ENCODE measurements at places on chromosomes 1 and 21. TPM values are rescaled to one million over a fixed set of nuclear protein-coding genes. Genes with fewer than 3 reads are reported as not detected.
A peak's percentile ranks its signal among the peaks of the same experiment; 100 is the strongest.

DNA sequence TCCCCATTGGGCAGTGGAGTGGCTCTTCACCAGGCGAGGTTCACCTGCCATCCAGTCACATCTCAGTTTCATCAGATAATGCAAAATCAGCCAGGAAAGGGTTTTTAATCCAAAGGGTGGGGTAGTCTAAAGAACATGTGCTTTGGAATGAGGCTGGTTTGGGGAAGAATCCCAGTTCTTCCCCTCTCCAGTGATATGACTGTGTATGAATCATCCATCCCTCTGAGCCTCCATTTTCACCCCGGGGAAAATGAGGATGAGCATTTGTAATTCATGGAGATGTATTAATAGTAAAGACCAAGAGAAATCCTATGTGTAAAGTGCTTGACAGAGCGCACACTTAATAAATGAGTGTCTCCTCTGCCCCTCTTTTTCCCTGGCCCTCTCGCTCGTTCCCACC, 215.1 kb upstream of the FGGY start:
- peaks cover 11% of the 10 kb centered on the region for H3K4me1 ChIP-seq
- no peaks in the 10 kb centered on the region for H3K36me3 ChIP-seq
- no peak for DNase-seq

Gene GJA5
- total RNA-seq = not detected

- no peak for DNase-seq
- H3K27ac ChIP-seq = no peak overlapping the region
- H3K27me3 ChIP-seq = no peaks in the 10 kb centered on the region
- H3K4me3 ChIP-seq = no peak overlapping the region
Measured at GRCh38 chr21:32477424-32477745, 64.9 kb downstream of the EVA1C start.

- no peak overlapping the region for H3K4me3 ChIP-seq
- no peaks in the 10 kb centered on the region for H3K36me3 ChIP-seq
- peak; percentile 82 for DNase-seq
- H3K4me1 ChIP-seq = peaks cover 7% of the 10 kb centered on the region
Measured at GRCh38 chr21:35400233-35400939, 351.3 kb upstream of the RUNX1 start.

Gene SERPINC1
- 0.26 TPM for total RNA-seq

- H3K27ac ChIP-seq = no peak overlapping the region
- no peaks in the 10 kb centered on the region for H3K27me3 ChIP-seq
- H3K4me3 ChIP-seq = no peak overlapping the region
- peaks cover 10% of the 10 kb centered on the region for H3K4me1 ChIP-seq
- DNase-seq = peak; percentile 34
- H3K36me3 ChIP-seq = no peaks in the 10 kb centered on the region
Measured at GRCh38 chr1:9892563-9893528, 17.2 kb downstream of the CTNNBIP1 start.

DNA sequence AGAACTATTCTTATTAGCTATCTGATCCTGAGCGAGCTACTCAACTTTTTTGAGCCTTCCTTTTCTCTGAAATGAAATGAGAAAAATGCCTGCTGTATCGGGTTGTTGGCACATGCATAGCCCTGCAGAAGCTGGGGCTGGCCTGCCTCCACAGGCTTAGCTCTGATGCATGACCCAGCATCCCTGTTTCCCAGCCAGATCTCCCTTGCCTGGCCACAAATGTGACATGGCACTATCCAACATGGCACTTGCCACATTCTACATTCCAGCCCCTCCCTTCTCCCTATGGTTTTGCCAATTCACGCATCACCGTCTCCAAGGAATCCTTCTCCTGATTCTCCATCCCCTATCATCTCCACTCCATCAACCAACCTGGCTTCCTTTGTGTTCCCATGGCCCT, 13.8 kb downstream of the RNU5D-1 start:
- H3K4me1 ChIP-seq = peaks cover 83% of the 10 kb centered on the region
- H3K27me3 ChIP-seq = no peaks in the 10 kb centered on the region
- H3K36me3 ChIP-seq = no peaks in the 10 kb centered on the region
- H3K27ac ChIP-seq = peak overlapping the region; percentile 52
- H3K4me3 ChIP-seq = no peak overlapping the region
- no peak for DNase-seq
